ENCODE measurements at places on chromosomes 16 and 17.

- DNase-seq, result no peak
Measured at GRCh38 chr16:88508868-88509748, 56.0 kb downstream of the ZFPM1 start.

GRCh38 chr16:10992797-10993196 is 48.4 kb downstream of the CLEC16A start:
- DNase-seq, result no peak

DNA sequence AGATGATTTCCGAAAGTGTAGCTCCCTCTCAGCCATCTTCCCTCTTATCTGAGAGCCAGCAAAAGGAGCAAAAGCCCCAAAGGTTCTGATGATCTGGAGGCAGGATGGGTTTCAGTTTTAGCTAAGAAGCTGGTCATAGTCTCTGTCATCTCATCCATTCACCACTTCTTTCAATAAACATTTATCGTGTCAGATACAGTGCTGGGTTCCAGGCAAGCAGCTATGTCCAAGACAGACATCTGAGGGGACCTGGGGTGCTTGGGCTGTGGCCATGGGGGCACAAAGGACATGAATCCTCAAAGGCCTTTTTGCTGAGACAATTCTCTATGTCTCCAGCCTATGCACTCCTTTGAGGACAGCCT is 1.0 kb upstream of the ETV4 start:
- DNase-seq, result no peak

GRCh38 chr16:68643847-68644246 is 1.3 kb upstream of the CDH3 start:
- DNase-seq, result no peak

- no peak for DNase-seq
Measured at GRCh38 chr16:83955218-83956130, 2.4 kb downstream of the OSGIN1 start.

- no peak for DNase-seq
Measured at GRCh38 chr17:81930142-81931125, 2.9 kb upstream of the MAFG start.

DNA sequence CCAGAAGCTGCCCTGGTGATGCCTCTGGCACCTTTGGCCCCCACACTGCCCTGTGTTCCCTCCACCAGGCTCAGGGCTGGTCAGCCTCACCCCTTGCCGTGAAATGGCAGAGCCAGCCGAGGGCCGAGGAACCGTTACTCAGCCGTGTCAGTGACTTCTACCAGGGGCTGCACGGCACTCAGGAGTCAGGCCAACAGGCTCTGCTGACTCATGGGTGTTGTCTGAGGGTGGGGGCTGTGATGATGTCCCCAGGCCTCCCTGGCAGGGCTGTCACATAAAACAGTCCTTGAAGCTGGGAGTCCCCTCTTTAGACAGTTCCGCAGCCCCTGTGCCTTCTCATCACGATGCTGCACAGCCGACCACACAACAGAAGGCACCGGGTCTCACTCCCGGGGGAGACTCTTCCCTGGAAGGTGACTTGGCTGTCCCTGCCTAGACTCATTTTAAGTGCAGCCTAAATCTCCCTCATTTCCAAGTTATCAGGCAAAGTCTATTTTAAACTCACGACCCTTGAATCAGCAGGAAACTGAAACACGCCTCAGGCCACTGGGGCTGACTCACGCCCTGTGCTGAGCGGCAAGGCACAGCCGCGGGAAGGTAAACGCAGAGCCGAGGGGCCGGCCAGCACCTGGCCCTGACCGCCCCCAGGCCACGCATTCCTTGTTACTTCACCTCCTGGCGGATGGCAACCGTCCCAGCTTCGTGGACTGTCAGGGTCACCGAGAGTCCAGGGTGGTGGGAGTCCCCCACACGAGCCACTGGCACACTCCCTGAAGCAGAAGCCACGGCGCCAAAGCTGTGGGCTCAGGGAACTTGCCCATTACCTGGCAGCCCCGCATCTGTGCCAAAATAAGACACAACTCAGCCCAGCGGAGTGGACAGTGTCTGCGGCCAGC is 102.6 kb downstream of the ZNF778 start:
- DNase-seq, result no peak

DNA sequence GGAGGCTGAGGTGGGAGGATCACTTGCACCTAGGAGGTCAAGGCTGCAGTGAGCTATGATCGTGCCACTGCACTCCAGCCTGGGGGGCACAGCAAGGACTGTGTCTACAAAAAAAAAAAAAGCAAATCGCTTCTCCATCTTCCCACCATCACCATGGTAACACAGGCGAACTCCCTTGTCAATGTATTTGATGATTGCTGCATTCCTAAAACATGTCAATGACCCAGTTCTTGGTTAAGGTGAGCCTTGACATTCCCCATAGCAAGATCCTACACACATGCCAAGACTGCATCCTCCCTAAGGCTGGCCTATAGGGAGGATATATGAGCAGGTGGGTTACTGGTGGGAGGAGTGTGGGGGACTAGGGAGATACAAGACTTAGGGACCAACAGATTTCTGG is 12.2 kb downstream of the CNTNAP1 start:
- no peak for DNase-seq

DNA sequence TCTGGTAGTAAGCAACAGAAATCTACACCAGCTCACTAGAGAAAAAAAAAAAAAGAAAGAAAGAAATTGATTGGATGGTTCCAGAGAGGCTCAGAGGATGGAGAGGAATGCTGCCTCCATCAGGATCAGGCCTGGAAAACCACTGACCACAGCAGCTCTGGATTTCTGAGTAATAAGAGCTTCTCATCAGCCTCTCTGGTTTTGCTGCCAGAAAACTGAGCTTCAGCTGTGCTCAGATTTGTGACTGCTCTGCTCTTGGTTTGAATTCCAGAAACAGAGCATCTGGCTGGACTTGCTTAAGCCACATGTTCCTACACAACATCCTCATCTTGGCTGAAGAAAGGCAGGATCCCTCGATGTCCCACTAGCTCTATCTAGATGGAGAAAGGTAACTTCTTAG is 25.9 kb downstream of the IRX6 start:
- DNase-seq, result no peak

- DNase-seq, result no peak
Measured at GRCh38 chr17:2347805-2348685, 10.7 kb downstream of the SGSM2 start.

GRCh38 chr16:49457196-49457595 is 83.6 kb downstream of the C16orf78 start:
- DNase-seq, result no peak

DNA sequence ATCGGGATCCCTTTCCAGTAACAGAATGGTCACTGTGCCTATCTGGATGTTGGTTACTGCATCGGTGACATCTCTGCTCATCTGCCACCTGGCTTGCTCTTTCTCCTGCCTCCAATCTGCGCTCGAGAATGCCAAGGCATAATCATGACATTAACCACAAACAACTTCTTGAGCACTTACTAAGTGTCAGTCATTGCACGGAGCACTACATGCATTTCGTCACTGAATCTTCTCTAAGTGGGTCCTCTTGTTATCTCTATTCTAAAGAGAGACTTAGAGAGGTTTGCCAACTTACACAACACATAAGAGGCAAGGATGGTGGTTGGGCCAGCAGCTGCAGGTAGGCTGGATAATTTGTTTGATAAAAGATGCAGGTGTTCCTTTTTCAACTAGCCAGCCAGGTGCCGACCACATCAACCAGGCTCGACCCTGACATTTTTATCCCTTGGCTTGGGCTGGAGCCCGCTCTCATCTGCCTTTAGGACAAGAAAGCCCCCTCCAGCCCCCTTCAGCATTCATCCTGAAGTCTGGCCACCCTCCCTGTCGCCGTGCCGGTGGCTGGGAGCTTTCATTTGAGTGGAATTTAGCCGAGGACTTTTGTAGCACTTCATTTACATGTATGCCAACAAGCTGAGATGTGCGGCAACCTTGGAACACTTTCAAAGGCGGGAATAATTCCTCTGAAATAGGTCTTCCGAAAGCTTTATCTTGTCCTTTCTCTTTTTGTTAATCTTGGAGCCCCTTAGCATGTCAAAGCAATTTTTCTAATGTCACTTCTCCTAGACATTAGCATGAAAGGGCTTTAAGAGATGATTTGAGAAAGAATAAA is 89.3 kb upstream of the NKD1 start:
- DNase-seq, result no peak

DNA sequence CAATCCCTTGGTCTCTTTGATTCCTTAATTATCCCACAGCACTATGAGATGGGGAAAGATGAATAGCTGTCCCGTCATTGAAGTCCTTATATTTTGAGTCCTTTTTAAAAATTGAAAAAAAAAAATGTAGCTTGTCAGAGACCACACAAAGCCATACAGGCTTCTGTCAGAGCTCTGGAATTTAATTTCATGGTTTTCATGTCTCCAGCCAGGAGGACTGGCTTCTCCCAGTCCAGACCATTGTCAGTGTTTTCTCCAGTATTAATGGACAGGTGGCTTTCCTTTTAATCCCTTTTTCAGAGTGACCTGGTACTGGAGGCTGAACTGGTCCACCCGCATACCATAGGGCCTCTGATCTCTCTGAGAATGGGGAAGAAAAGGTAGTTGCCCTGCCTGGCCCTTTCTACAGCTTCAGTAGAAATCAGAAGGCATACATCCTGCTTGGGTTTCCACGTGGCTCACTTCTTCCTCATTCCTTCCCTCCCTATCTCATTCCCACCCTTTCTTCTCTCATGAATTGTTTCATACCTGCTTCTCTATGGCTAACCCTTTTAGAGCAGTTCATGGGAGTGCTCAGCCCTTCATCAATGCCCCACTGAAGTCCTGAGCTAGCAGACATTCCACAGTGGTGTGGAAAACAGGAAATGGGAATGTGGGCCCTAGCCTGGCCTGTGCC is 29.1 kb downstream of the TRIM16 start:
- no peak for DNase-seq

DNA sequence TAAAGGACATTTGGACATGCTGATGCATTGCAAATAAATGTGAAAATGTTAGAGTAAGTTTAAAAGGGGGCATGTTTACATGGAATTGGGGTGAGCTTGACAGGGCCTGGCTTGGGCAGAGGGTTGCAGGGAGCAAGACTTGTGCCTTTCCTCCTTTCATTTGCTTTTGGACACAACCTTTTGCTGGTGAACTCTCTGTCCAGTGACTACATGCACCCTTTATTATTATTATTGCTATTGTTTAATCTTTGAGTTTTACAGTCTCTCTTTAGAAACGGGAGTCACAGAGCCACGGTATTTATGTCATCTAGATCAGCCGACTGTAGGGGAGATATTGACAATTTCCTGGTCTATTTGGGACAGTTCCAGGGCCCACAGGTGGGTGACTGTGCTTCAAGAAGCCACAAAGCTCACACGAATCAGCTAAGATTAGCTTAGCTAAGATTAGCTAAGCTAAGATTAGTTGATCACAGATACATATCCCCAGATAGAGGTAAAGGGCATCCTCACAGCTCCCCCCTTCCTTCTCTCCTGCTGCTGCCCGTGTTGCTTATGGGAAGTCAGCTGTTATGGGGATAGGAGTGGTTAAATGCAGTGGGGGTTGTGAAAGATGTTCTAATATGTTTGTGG is 28.9 kb upstream of the ETV4 start:
- DNase-seq, result no peak

- no peak for DNase-seq
Measured at GRCh38 chr16:144797-145252, 6.4 kb upstream of the NPRL3 start.

- no peak for DNase-seq
Measured at GRCh38 chr17:41773190-41773588, 13.3 kb downstream of the JUP start.

- no peak for DNase-seq
Measured at GRCh38 chr16:73124097-73124652, 76.2 kb upstream of the ZFHX3 start.

DNA sequence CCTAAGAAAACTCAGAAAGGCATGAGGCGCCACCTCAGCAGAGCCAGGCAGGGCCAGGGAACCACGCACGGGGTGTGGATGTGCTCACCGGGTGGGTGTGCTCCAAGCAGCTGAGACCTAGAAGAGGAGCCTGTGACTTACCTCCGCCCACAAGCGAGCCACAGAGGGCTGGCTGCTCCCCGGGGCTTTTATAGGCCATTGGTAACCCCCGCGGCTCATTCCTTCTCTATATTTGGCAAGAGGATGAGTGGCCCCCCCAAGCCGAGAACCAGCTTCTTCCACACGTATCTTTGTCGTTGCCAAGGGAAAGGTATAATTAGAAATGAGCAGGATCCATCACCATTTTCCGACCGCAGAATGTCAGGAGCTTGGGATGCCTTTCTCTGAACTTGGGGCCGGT is at the start of gene MYH3:
TSS of gene MYH3 (minus strand) at position 162 of the 400 bp plus-strand sequence. CDS start 2,245 bp downstream, outside the sequence.
- DNase-seq, result no peak

- no peak for DNase-seq
Measured at GRCh38 chr17:32117399-32117798, 24.9 kb upstream of the RHOT1 start.

- DNase-seq, result no peak
Measured at GRCh38 chr17:34024806-34025551, 230.1 kb upstream of the CCL2 start.

GRCh38 chr17:37410357-37410756 is 3.7 kb downstream of the TADA2A start:
- DNase-seq, result no peak

GRCh38 chr16:57935904-57936303 is 35.0 kb downstream of the CNGB1 start:
- no peak for DNase-seq

DNA sequence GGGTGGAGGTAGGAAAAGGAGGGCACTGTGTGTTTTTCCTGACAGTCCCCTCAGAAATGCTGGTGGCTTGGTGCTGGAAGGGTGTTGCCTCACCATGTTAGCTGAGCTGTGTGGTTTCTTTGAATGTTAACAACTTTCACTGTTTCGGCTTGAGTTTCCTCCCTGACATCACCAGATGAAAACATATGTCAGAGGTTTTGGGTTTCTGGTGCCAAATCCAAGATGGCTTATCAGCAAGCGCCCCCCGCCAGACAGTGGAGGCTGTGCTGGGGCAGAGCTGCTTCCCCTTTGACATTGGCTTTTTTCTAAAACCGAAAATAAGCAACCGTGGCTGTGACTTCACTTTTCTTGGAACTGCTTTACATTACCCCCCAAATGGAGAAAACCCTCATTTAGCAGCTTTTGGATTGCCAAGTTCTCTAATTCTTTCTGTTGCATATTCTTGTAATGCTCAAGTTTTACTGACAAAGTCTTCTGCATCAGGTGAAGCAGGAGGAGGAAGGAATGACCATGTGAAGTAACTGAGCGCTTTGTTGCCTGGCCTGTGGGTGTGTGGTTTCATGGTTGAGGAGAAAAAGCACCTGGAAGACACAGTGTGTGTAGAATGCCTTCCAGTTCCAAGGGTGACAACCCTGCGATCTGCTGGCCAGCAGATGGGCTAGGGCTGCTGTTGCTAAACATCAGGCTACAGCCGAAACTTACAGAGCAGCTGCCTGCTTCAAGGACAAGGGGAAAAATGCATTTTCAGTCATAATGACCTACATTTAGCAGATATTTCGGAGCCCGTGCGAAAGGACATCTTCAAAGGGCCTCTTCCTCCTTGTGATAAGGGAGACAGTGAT is 9.7 kb downstream of the RMI2 start:
- DNase-seq, result peak; percentile 54

GRCh38 chr16:30439720-30440348 is 5.8 kb downstream of the SEPHS2 start:
- DNase-seq, result no peak

- no peak for DNase-seq
Measured at GRCh38 chr17:77608431-77608830, 350.1 kb upstream of the TNRC6C start.

All from stimulated activated CD8-positive, alpha-beta memory T cell treated with anti-CD3 and anti-CD28 coated beads, Interleukin-4, amount 100 ng/mL, for 4 hours (primary cell).